CD8-positive, alpha-beta memory T cell (primary cell): ENCODE measurements at places on chromosomes 1 and 21. TPM values are rescaled to one million over a fixed set of nuclear protein-coding genes. Genes with fewer than 3 reads are reported as not detected.

GRCh38 chr1:172184506-172185191 is 235.8 kb upstream of the C1orf105 start:
- no peak overlapping the region for H3K4me3 ChIP-seq
- DNase-seq = no peak

- H3K4me1 ChIP-seq = peaks cover 93% of the 10 kb centered on the region
- H3K27me3 ChIP-seq = no peaks in the 10 kb centered on the region
- H3K36me3 ChIP-seq = no peaks in the 10 kb centered on the region
- DNase-seq = no peak
Observed at GRCh38 chr1:64956010-64956640, 10.2 kb downstream of the JAK1 start.

DNA sequence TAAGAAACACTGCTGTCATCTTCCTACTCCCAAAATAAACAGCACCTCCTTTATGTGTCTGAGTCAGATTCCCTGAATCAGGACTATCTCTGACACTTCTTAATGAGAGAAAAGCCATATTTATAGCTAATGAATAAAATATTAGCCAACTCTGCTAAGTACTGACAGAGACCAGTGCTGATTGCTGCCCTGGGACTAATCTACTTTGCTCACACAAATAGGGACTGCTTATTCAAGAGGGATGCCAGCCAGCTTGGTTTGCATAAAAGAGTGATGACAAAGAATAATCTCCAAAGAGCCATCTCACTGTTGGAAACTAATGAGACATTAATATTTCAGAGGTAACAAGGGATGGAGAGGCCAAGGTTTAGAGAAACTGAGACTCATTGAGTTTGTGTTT is 36.4 kb downstream of the FYB2 start:
- H3K27me3 ChIP-seq = no peaks in the 10 kb centered on the region
- H3K36me3 ChIP-seq = no peaks in the 10 kb centered on the region
- no peaks in the 10 kb centered on the region for H3K4me1 ChIP-seq
- DNase-seq = no peak
- no peak overlapping the region for H3K27ac ChIP-seq

DNA sequence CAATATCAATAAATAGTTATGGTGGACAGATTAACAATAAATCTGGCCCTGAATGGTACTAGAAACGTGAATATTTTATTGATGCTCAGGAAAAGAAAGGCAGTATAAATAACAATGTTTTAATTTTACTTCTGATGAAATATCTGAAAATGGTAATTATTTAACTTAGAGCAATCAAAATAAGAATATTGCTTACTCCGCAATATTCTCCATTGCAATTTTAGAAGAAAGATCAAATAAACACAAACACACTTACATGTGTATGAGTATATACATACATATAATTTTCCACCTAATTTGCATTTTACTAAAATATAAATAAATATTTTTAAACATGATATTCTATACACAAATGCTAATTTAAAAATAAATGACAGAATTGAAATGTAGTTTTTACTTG is 1130.5 kb downstream of the NCAM2 start:
- H3K4me1 ChIP-seq = no peaks in the 10 kb centered on the region
- H3K36me3 ChIP-seq = no peaks in the 10 kb centered on the region
- no peak overlapping the region for H3K27ac ChIP-seq
- no peak for DNase-seq

DNA sequence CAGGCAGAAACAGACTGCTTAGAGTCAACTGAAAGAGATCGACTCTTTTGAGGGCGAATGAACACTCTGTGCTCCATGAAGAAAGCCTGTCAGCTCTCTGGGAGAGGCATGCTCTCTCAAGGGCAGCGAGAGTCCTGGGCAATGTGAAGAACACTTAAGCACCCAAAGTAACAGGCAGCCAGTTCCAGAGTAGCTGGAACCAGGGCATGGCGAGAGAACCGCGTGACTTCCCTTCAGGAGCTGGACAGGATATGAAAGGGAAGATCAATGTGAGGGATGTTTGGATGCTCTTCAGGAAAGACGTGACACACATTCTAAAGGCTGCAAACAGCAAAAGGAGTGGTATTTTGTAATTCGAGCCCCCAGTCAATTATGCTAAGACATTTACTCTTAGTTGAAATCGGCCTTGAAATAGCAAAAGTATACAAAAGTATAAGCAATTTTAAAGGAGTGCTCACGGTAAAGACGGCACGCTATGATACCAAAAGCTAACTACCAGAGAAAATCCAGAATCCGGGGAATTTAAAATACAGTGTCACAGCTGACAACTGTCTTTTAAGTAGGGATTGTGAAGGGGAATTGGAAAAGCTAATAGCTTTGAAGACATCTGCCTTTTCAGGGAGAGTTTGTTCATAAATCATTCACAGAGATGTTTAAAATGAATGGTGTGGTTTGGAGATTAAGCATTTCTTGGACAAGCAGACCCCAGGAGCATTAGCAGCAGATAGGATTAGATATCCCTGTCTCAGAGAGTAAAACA is 20.8 kb downstream of the ADAMTS5 start:
- H3K27me3 ChIP-seq = no peaks in the 10 kb centered on the region
- H3K27ac ChIP-seq = no peak overlapping the region
- no peak overlapping the region for H3K4me3 ChIP-seq
- no peaks in the 10 kb centered on the region for H3K36me3 ChIP-seq

- no peak for DNase-seq
- no peaks in the 10 kb centered on the region for H3K27me3 ChIP-seq
- no peaks in the 10 kb centered on the region for H3K36me3 ChIP-seq
- H3K27ac ChIP-seq = no peak overlapping the region
- no peaks in the 10 kb centered on the region for H3K4me1 ChIP-seq
Observed at GRCh38 chr1:106396020-106396419, 660.5 kb upstream of the PRMT6 start.

- no peaks in the 10 kb centered on the region for H3K36me3 ChIP-seq
- no peak overlapping the region for H3K27ac ChIP-seq
- no peaks in the 10 kb centered on the region for H3K4me1 ChIP-seq
- H3K4me3 ChIP-seq = no peak overlapping the region
- no peak for DNase-seq
Observed at GRCh38 chr1:246302251-246302625, 204.8 kb downstream of the SMYD3 start.

- H3K36me3 ChIP-seq = no peaks in the 10 kb centered on the region
- H3K4me1 ChIP-seq = peaks cover 18% of the 10 kb centered on the region
- no peak for DNase-seq
- peaks cover 22% of the 10 kb centered on the region for H3K27me3 ChIP-seq
- no peak overlapping the region for H3K4me3 ChIP-seq
- no peak overlapping the region for H3K27ac ChIP-seq
Observed at GRCh38 chr21:41770901-41771624, 4.2 kb upstream of the RIPK4 start.

DNA sequence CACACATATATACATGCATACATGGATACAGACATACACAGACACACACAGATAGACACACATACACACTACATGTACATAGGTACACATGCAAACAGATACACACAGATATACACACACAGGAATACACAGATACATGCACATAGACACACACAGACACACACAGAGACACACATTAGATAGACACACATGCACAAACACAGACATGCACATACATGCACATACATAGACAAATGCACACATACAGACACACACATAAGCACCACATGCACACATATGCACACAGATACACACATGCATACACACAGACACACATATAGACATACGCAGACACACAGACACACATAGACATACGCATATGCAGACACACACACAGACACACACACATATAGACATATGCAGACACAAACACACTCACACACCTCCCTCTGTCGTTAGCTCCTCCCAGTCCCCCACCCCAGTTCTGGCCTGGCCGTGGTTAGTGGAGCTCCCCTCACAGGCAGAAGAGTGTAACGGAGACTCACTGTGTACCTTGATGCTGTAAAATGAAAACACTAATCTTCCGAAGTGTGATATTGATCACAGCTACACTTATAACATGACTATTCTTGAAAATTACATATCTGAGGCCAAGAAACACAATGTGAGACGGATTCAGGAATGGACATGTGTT is 7.6 kb downstream of the UBASH3A start:
- H3K36me3 ChIP-seq = peaks cover 81% of the 10 kb centered on the region
- H3K27me3 ChIP-seq = no peaks in the 10 kb centered on the region
- no peak for DNase-seq
- no peak overlapping the region for H3K4me3 ChIP-seq

DNA sequence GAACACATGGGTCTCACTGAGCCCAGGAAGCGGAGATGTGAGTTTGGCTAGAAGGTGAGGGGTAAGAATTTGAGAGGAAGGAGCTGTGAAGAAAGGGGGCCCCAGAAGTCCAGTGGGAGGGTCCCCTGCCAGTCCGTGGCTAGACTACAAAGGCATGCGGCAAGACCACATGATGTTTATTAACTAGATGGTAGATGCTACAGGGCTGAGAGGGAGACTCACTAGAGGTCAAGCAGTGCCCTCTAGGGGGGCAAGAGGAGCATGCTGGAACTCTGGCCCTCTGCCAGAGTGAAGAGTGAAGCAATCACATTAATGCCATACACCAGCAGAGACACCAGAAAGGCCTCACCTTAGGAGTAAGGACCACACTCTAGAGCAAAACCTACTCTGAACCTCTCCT is 12.2 kb downstream of the KIAA0319L start:
- no peak overlapping the region for H3K27ac ChIP-seq
- H3K4me1 ChIP-seq = peaks cover 28% of the 10 kb centered on the region
- no peaks in the 10 kb centered on the region for H3K27me3 ChIP-seq
- no peak overlapping the region for H3K4me3 ChIP-seq
- peaks cover 6% of the 10 kb centered on the region for H3K36me3 ChIP-seq

DNA sequence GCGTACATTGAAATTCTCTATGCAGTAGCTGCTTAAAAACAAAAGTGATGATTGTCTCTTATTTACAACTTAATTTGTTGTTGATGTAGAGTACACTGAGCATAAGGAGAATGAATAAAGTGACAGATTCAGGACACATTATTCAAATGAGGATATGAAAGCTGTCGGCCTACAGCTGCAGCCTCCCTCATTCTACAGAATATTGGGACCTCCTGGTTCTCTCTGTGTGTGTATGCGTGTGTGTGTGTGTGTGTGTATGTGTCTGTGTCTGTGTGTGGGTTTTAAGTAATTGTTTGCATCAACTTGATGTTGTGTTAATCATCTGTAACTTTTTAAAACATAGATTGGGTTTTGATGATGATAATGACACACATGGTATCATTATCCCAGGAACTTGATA is 17.9 kb downstream of the PROX1 start:
- H3K4me1 ChIP-seq = no peaks in the 10 kb centered on the region
- H3K27ac ChIP-seq = no peak overlapping the region
- H3K36me3 ChIP-seq = no peaks in the 10 kb centered on the region
- DNase-seq = no peak

The PRELP gene
- total RNA-seq = not detected

The F11R gene
- total RNA-seq = 14.1 TPM

The TSTD1 gene
- 40.2 TPM for total RNA-seq

The ITLN2 gene
- total RNA-seq = not detected
